ENCODE measurements at places on chromosomes 2 and 18. TPM values are rescaled to one million over a fixed set of nuclear protein-coding genes. Genes with fewer than 3 reads are reported as not detected.

- no peak for DNase-seq
Observed at GRCh38 chr18:78711316-78711715, 268.3 kb upstream of the SALL3 start.

DNA sequence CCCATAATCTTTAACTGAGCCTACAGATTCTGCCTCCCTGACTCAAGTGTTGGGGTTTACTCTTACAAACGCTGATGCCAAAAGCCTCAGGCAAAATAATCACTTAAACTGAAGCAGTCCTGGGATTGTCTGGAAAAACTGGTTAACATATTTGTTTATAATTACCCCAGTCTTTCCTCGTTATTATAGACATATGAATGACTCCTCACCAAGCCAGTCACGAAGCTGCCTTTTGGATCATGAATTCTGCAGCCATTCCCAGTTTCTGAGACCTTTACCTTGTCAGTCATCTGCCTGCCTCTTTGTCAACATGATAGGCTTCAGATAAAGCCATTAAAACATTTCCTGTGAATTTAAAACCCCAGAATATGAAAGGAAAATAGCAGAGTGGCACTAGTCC, 46.4 kb downstream of the MREG start:
- no peak for DNase-seq

DNA sequence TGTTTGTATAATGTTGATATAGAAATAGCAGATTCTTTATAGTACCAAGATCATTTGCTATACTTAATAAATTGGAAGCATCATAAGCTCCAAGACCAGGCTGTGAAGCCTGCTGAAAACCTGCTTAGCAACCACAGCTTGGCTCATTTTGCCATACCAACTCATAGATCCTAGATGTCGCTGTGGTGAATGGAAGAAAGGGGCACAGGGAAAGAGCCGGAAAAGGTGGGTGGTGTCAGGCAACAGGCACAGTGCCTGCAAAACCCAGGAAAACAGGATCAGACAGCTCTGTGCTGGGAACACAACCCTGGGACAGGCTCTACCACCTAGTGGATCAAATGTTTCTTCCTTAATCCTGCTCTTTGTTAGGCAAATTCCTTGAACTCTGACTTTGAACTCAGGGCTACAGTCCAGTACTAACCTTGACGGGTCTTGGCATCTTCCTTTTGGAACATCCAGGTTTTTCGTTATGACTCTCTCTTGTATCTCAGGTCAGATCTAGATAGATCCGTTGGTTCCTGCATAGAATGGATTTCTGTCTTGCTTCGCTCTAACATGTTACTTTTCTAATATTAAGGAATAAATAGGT, 31.6 kb downstream of the TWSG1 start:
- DNase-seq: no peak

Gene TRABD2A
- total RNA-seq: 6.6 TPM

- no peak for DNase-seq
Observed at GRCh38 chr2:191815010-191815409, 31.9 kb downstream of the CAVIN2 start.

Gene MC2R
- total RNA-seq: not detected
